ENCODE measurements at places on chromosomes 2 and 18. TPM values are rescaled to one million over a fixed set of nuclear protein-coding genes. Genes with fewer than 3 reads are reported as not detected.

GRCh38 chr18:59518705-59519104 lies 159.6 kb upstream of the LMAN1 start:
- no peak for DNase-seq

GRCh38 chr2:27916293-27916995 lies 25.9 kb downstream of the BABAM2 start:
- no peak for DNase-seq

DNA sequence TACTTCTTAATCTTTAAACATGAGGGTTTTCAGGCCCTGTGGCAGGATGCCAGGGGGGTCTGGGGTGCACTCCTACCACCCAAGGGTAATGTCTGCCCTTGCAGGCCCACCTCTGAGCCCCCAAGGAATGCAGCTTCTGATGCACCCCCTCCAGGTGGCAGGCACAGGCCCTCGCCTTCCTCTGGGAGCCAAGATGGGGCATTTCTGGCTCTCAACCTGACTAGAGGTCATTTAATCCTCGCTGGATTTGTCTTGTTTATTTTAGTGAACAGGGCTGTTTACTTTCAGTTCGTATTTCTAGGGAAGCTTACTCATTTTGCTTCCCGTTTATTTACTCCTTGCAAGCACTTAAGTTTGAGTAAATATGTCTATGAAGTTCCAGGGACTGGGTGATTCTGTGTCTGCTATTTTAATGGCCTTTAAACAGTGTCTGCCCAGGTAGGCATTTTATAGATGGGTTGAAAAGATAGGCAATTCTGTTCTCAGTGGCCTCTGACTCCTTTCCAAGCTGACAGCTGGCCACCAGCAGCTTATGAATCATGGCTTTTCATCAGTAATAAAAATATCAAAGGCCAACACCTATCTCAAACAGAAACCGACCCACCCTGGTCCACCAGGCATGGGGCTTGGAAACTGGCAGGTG lies 11.1 kb upstream of the DNPEP start:
- peak; percentile 44 for DNase-seq

The CCDC141 gene
- 2.6 TPM for total RNA-seq

The ELOA2 gene
- not detected for total RNA-seq
